ENCODE measurements at places on chromosomes 7 and 10.

GRCh38 chr10:124450012-124450782 is at the start of gene NKX1-2:
Gene NKX1-2, minus strand, starts transcription at chr10:124450035. Its CDS starts 92 bp downstream, at chr10:124449943.
- no peak for DNase-seq

DNA sequence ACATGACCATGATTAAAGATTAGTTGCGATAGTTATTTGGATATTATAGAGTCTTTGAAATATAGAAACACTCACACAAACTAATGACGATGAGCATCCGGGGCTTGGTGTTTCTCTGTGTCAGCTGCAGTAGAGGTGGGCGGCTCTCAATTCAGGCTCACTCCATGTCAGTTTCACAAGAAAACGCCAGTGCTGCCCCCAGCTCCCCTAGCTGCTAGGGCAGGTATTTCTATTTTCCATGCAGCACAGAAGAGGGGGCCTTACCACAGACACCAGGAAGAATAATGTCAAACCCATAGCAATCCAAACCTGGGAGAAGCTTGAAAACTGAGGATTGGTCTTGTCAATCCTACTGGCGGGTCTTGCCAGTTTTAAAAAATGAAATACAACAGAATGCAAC is 197.1 kb downstream of the PHTF2 start:
- DNase-seq, result no peak

GRCh38 chr10:34446049-34446448 is 369.0 kb downstream of the PARD3 start:
- no peak for DNase-seq

DNA sequence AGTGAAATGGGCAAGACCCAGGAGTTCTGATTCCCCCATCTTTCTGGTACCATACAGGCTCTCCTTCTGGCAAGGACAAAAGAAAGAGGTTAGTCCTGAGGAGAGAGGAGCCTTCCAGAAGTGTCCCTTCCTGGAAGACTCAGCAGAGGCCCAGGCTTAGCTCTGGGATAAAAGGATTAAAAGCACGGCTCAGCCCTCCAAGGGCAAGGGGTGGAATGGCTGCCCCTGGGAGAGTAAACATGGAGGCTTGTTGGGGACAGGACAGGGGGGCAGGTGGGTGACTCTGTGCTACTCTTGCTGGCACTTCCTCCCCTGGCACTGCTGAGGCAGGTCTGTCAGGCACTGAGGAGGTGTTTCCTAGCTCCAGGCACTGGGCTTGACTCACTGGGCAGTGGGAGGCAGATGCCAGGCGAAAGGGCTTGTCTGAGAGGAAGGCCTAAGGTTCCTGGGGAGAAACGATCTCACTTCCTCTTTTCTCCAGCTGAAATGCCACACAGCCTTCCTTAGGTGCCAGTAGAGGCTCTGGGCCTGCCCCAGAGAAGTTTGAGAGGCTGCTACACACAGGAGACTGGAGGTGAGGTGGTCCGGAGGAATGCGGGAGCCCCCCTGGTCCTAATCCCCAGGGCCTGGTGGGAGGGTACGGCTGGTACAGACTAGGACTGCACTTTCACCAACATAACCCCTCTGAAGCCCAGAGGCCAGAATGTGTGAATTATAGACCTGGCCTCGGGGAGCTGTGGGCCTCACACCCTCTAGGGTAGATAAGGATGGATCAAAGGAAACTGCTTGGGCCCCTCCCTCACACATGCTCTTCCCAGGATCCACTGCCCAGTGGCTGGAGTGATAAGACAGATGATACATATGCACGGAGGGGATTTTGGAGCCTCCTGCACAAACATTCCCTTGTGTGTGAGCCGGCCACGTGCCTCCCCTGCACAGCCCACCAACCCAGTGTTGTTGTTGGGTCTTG is 63.2 kb upstream of the PODXL start:
- DNase-seq, result no peak

DNA sequence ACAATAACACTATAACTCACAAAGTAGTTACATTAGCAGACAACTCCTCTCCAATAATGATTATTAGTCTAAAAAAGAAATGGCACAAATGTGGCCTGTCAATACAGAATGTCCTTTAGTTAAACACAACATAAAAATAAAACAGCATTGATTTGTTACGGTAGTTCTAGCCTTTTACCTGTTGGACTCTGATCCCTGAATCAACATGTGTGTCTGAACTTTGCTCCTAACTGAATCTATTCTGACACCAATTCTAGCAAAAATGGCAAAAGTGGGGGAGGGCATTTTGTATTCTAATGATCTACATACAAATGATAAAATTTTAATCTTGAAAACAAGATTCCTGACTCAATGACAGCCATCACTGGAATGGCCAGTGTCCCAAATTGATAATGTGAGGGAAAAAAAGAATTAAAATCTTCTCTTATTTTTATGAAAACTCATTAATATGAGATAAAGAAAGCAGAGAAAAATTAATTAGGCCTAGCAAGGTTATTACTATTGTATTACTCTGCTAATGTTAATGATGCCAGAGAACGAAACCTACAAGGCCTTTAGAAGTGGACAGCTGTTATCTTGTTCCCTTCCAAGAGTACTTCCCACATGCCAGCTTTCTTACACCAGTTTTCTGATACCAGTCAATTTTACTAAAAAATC is 30.2 kb downstream of the FRA10AC1 start:
- no peak for DNase-seq

DNA sequence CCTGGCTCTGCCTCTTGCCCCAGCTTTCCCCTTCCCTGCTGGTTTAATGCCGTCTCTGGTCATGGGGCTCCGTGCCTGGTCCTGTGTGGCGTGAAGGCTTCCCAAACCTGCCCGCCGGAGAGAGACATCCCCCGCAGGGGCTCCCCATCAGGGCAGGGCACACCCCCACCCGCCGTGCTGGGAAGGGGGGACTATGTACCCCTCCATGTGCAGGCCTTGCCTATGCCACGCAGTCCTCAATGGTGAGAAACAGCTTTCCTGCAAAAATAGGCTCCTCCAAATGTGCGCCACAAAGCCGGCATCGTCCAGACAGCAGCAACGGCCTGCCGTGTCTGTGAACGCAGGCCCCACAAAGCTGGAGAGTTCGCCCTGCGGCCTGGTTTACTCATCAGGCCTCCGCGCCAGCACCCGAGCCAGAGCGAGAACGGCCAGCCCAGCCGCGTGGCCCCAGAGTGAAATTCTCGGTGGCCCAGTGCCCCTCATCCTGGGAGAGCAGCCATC is 313.4 kb downstream of the DNAJB6 start:
- DNase-seq, result no peak

All from T-helper 2 cell (primary cell).